ENCODE measurements at places on chromosomes 6 and 20. TPM values are rescaled to one million over a fixed set of nuclear protein-coding genes. Genes with fewer than 3 reads are reported as not detected.

IL17A gene
- not detected for total RNA-seq

TSHZ2 gene
- 59.2 TPM for total RNA-seq

SYCP2 gene
- 3.2 TPM for total RNA-seq

ADGRG6 gene
- total RNA-seq = not detected

OR2B6 gene
- not detected for total RNA-seq

DUSP22 gene
- total RNA-seq = 57.2 TPM

ARFGEF3 gene
- 0.02 TPM for total RNA-seq

Data from naive thymus-derived CD4-positive, alpha-beta T cell (primary cell).